EH (cell line): ENCODE measurements at places on chromosomes 16 and 17.

DNA sequence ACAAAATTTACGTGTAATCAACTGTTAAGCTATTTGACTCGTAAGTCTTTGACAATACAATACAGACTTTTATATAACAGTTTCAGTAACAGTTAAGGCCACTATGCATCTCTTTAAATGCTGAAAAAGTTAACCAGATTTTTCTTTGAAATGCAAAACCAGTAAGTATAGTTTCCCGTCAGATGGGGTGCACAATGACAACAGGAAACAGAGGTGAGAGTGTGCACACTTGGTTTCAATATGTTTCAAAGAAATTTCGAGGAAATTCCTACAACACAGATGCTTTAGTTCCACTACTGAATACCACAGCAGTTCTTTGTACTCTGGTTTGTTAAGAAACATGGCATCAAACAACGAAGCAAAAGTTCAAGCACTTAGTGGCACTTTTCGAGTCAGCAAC, 48.4 kb downstream of the RNF157 start:
- DNase-seq, result no peak

DNA sequence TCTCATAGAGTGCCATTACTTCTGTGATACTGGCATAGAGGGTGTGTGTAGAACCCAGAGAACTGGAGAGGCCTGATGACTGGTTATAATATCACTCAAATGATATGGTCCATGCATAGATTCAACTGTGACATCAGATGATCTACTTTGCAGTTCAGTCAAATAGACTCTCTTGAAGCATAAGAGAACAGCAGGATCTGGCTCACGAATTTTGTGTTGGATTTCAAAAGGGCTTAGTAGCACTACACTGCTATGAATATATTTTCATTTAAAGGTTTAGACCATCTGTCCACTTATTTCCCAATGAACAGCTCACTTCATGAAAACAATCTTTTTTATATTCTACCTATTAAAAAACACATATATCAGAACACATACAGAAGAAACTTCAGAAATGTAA, 119.7 kb downstream of the KIF2B start:
- DNase-seq, result no peak

DNA sequence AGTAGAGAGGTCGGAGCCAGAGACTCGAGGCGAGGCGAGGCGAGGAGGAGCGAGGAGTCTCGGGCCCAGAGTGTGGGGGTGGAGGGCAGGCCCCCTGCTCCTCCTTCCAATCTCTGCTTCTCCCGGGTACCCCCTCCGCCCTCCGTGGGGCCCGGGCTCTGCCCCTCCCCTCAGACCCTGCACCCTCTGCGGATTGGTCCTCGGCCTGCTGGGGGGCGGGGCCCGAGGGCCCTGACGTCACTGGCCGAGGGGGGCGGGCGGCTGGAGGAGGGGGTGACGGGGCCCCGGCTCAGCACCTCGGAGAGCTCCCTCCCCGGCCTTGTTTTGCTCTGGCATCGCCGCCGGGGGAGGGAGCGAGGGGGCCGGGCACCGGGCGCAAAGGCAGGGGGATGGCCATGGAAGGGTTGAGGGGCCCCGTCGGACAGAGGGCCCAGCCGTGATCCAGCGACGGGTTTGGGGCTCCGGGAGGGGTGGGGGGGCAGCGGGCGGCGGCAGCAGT, at the start of gene RUNDC3A:
Gene RUNDC3A (plus strand): TSS at position 282 of the 499 bp plus-strand sequence. CDS start 232 bp downstream, outside the sequence.
- DNase-seq, result peak; percentile 80

DNA sequence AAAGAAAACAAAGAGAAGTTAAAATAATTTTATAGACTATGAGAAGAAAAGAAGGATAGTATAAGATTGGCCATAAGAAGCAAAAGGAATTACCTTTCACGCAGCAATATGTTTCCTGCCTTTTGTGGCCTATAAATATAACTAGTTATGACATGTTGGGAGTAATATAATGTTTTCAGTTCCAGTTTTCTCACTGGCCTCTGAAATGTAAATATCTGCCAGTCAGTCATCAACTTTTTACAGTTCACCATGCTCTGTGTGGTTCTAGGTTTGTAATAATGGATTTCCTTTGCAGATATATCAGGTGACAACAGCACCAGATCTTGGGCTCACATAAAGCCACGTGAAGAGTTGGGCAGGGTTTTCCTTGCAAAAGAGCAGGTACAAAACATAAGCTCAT, 94.3 kb downstream of the ABCA8 start:
- DNase-seq, result no peak

DNA sequence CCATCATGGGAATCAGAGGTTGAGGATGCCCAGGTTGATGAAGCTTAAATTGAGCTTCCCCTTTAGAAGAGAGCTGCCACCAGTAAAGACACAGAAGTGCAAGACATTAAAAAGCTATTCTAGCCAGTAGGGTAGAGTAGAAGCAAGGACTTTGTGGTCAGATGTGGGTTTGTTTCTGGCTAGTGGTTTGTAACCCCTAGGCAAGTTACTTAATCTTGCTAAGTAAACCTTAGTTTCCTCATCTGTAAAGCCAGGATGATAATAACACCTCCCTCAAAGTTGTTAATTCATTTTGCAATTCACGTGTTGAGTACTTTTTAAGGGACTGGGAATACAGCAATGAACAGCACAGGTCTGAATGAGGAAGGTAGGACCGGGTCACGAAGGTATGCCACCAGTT, 3.6 kb downstream of the SNTB2 start:
- peak; percentile 30 for DNase-seq

DNA sequence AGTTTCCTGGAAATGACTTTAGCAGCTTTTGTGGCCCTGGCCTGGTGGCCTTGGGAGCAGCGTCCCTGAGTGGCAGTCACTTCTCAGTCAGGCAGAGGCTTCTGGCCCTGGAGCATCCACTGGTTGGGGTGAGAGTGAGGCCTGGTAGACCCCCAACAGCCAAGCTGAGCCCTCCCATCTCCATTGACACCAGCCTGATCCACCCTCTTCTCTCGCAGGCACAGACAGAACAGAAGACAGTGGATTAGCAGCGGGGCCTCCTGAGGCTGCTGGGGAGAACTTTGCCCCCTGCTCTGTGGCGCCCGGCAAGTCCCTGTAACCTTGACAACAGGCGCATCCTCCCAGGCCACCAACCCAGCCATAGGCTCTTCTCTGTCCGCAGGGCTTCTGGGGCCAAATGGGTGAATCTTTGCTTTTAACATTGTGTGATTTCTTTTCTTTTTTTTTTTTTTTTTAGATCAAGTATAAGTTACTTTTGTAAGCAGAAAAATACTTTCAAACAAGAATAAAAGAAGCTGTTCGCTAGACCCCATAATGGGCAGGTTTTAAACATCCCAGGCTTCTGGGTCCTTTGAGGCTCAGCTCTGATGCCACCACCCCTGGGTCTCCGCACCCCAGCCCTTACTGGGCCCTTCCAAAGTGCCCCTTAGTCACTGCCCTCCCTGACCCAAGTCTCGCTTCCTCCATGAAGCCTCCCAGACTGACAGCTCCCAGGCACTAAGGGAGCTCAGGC, 12.7 kb upstream of the FLYWCH1 start:
- DNase-seq, result no peak

- DNase-seq, result no peak
These were observed 91.1 kb downstream of the ASIC2 start for GRCh38 chr17:33202021-33202420.

- DNase-seq, result no peak
These were observed 25.9 kb upstream of the LYRM9 start for GRCh38 chr17:27919079-27919478.

GRCh38 chr17:45925311-45925710, 31.0 kb downstream of the MAPT start:
- DNase-seq, result no peak

- no peak for DNase-seq
These were observed 2.0 kb downstream of the SLC46A1 start for GRCh38 chr17:28404007-28404406.

GRCh38 chr17:76574166-76574565, 11.5 kb downstream of the ST6GALNAC2 start:
- no peak for DNase-seq

DNA sequence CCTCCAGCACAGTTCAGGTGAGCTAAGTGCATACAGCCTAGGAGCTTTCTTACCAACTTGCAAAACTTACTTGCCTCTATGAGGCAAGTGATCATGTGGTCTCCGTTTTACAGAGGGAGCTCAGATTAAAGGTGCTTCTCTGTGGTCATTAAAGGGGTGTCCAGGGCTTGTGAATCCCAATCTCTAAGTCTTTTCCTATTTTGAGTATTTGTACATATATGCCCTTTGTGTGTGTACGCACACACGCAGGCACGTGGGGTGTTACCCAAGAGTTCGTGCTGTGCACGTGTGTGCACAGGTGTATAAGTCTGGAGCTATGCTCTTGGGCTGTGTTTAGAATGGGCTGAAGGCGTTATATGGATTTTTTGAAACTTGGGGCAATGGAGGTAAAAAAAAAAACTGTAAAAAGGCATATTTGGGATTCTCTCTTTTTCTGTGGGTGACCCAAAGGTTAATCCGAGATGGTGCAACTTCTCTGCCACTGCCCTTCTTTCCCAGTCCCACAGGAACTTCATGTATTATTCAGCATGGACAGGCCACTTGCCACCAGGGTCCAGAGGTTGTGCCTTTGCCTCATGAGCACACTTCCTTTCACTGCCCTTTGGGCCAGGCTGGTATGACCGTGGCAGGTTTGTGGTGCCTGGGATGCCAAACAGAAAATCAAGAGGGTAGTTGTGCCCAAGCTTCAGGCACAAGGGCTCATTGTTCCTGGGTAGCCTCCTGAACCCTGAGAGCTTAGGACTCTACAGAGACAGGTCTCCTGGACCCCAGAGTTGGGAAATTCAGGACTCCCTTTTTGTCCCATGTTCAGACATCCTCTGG, 1.5 kb downstream of the ABCC3 start:
- no peak for DNase-seq

DNA sequence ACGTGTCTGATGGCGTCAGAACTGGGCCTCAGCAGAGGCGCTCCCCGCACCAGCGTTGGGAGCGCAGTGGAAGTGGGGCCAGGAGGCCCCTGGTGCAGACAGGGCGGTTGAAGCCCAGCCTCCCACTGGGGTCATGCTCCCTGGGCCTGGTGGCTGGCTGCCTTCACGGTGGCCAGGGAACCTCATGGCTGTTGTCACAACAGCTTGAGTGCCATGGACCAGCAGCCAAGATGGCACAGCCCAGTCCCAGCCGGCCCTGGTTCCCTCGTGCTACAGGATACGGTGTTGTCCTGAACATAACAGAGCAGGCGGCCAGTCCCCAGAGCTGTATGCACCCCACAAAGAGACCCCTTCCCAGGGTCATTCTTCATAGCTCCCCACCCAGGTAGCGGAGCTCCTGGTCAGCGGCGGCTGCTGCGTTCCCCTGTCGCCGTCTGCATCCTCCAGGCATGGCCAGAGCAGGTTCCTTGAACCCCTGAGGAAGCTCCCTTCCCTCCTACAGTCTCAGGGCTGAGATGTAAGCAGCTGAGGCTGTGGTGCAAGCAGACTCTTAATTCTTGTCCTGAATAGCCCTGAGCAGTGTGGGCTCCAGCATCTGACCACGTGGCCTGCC, 29.7 kb downstream of the NME3 start:
- DNase-seq, result no peak

- DNase-seq, result peak; percentile 55
These were observed 11.4 kb downstream of the CFAP97D1 start for GRCh38 chr17:43791589-43791988.

DNA sequence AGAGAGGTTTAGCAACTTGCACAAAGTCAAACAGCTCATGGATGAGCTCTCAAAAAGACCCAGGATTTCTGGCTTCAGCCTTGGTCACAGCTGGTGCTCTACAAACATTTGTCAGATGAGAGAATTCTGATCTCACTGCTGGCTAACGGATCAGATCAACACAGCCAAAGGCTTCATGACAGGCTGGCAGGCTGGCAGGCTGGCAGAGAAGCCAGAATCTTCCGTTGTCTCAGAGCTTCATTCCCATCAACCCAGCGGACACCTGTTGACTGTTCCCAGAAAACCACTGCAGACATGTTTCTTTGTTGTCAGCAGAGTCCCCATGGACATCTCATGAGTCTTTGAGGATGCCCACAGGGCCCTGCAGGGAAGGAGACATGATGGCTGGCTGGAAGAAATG, 303.8 kb upstream of the ASIC2 start:
- no peak for DNase-seq

DNA sequence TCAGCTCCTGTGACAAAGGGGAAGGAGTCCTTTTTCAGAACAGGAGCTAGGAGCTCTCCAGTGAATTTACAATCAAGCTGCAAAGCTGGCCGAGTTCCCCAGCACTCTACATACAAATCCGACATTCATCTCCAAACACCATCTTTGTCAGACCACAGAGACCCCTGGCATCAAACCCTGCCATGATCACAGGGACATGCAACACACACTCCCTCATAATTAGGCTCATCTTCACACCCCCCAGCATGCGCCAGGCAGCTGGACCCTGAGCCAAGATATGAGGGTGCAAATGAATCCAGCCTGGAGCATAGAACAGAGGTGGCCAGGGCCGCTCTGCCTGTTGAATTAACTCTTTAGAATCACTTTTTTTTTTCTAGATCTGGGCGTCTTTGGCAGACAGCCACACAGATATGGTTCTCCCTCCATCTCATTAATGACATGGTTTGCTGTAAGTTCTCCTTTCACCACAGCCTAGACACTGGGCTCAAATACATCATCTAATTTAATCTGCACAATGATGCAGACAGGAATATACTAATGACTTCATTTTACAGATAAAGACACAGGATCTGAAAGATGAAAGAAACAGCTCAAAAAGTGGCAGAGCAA, 366.3 kb downstream of the NPIPA8 start:
- no peak for DNase-seq

GRCh38 chr16:22225060-22225459, 19.0 kb downstream of the EEF2K start:
- no peak for DNase-seq

DNA sequence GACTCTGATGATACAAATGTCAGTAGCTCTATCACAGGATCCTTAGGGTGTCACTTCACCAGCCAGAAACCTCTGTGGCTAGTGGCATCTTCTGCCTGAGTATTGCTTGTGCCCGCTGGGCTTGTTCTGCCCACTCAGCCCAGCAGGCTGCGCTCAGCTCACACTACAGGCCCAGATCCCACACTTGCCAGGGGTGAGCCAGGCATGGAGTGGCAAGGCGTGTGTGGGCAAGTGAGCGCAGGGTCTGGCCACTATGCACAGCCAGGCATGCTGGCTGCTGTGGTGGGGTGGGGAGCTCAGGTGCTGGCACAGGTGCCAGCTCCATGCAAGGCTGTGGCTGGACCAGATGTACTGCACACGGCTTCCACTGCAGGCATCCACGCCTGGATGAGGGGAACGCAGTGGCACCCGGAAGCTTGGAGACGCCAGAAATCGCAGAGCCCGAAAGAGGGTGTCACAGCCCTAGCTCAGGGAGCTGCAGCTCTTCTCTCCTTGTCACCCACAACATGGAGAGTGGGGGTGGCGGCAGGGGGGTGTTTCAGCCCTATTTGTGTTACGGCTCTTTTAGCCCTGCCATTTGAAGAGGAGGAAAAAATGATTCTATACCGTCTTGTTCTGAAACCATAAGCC, 10.2 kb downstream of the CFAP97D1 start:
- no peak for DNase-seq
